Mammary epithelial cell (primary cell): ENCODE measurements at places on chromosomes 2 and 18. TPM values are rescaled to one million over a fixed set of nuclear protein-coding genes. Genes with fewer than 3 reads are reported as not detected.

FBXO15 gene
- total RNA-seq = 0.73 and 1.1 TPM in 2 replicates

DUSP2 gene
- 1.8 and 2.0 TPM in 2 replicates for total RNA-seq

SKA1 gene
- total RNA-seq = 0.83 TPM

NMS gene
- total RNA-seq = not detected in 2 replicates

ABCG8 gene
- total RNA-seq = not detected

LAMA1 gene
- 104 TPM for total RNA-seq

SKOR2 gene
- not detected for total RNA-seq

SPRED2 gene
- 59.1 and 60.6 TPM in 2 replicates for total RNA-seq

GCG gene
- not detected in 2 replicates for total RNA-seq

UGT1A9 gene
- total RNA-seq = not detected in 2 replicates

RTKN gene
- 124 TPM for total RNA-seq

UXS1 gene
- total RNA-seq = 41.2 and 43.8 TPM in 2 replicates

LIPG gene
- total RNA-seq = 153 TPM

MYL1 gene
- total RNA-seq = not detected in 2 replicates

ANKRD62 gene
- not detected for total RNA-seq

TWIST2 gene
- total RNA-seq = 13.7 and 17.6 TPM in 2 replicates

STON1 gene
- total RNA-seq = 0.27 and 0.47 TPM in 2 replicates

NTSR2 gene
- total RNA-seq = not detected

CCDC148 gene
- total RNA-seq = 1.3 TPM

CCDC178 gene
- not detected in 2 replicates for total RNA-seq

DNA sequence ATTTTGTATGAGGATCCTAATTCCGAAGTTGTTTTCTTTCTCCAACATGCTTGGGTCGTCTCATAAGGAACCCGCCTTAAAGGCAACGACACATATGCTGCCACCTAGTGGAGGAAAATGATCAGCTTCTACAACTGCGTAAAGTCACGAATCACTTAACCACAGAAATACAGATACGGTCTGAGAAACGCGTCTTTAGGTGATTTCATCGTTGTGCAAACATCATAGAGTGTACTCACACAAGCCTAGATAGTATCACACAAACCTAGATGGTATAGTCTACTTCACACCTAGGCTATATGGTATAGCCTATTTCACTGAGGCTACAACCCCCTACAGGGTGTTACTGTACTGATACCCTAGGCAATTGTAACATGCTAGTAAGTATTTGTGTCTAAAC, 13.1 kb downstream of the GNLY start:
- DNase-seq = peak; percentile 85

DNA sequence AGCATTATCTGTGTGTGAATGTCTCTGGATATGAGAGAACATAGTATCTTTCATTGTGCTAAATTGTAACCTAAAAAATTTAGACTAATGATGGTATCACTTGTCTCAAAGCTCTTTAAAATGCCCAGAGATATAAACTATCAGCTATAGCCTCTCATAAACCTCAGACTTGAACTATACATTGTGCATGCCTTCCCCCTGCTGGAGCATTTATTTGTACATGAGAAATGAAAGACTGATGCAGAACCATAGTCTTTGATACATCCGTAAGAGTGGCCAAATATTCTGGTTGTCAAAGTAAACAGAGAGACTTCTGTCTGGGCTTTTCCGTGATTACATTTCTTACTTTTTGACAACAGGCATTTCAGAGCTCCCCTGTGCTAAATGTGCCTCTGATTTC, 71.9 kb upstream of the CCDC68 start:
- DNase-seq = no peak

GRCh38 chr2:188028739-188029138, 262.9 kb upstream of the GULP1 start:
- DNase-seq = no peak

DNA sequence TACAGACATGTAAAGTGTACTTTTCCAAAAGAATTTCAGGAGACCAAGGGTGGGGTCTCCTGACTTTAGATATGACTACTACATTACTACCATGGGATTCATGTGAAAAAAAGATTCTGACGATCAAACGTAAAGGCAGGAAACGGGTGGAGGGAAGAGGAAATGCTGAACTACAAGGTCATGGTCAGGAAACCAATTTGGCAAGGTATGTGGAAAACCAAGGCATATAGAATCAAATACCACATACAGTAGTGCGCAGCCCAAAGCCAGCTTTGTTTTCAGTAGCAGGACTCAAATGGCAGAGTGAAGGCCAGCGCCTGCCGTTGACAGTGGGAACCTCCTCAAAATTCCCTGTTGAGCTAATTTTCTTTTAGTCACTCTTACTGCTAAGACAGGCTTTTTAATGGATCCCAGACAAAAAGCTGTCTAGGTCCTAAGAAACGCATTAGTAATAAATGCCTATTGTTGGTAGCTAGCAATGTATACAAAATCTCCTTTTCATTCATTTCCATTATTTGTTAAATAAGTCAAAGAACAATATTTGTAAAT, 57.6 kb upstream of the SERTAD2 start:
- no peak for DNase-seq

GRCh38 chr18:69383186-69383585, 17.5 kb upstream of the DOK6 start:
- no peak for DNase-seq

DNA sequence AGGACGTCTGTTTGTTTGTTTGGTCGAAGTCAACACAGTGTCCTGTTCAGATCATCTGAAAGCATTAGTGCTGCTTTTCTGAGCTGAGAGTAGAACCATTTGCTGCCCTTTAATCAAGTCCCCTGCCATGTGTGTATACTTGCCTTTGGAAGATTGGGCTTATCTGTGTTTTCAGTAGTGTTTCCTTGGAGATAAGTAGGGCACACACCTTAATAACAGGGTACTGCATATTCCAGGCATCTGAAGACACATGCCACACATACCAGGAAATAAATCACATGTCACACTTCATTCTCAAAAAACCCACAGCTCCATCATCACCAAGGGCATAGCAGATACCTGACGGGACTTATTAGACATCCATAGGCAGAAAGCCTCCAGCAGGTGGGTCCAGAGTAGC, 157.4 kb downstream of the SOX11 start:
- no peak for DNase-seq

- no peak for DNase-seq
These were observed at the start of gene PIEZO2 for GRCh38 chr18:11149441-11150270. PIEZO2 (minus strand) TSS chr18:11149569; CDS start chr18:11148588, 981 bp downstream.

GRCh38 chr2:45901468-45902032, 250.1 kb downstream of the PRKCE start:
- DNase-seq = no peak

DNA sequence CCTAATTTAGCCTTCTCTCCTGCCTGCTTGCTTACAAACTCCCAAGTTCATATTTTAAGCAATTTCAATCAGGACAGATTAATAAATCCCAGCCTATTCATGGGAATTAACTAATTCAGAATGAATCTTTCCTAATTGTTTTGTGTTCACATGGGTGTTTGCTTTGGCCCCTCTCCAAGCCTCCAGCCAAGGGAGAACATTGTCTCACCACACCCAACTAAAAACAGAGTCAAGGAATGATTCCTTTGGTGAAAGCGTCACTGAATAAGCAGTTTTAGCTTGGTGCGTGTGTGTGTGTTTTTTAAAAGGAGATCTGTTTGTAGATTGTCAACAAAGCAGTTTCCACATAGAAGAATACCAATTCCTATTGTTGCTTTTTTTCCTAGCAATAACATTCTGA, 43.0 kb upstream of the DSG1 start:
- peak; percentile 93 for DNase-seq

- DNase-seq = no peak
These were observed 110.1 kb downstream of the MAIP1 start for GRCh38 chr2:200065477-200065876.

DNA sequence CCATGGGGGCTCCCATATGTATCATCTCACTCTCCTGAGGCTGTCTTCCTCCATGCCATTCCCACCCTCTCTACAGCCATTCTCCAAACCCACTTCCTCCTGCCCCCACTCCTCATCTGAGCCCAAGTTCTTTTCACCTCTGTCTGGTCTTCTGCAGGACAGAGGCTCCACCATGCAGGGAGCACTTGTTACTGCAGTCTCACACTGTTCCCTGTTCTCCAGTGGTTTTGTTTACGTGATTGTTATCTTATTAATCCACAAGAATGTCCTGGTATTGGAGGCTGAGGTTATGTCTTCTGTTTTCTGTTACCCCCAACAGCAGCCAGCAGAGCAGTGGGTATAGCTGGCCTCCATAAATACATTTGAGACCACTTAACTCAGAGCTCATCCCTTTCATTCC, 51.4 kb downstream of the PAX8 start:
- DNase-seq = no peak

- no peak for DNase-seq
These were observed 612.7 kb upstream of the GCFC2 start for GRCh38 chr2:76323381-76323780.

GRCh38 chr2:217276433-217276832, 416.6 kb upstream of the TNP1 start:
- DNase-seq = no peak

GRCh38 chr2:172116107-172116506, 13.4 kb upstream of the DLX2 start:
- no peak for DNase-seq

GRCh38 chr2:79041032-79041448, 15.5 kb downstream of the REG3G start:
- no peak for DNase-seq

- DNase-seq = no peak
These were observed 922.9 kb upstream of the FSHR start for GRCh38 chr2:50077190-50077737.

DNA sequence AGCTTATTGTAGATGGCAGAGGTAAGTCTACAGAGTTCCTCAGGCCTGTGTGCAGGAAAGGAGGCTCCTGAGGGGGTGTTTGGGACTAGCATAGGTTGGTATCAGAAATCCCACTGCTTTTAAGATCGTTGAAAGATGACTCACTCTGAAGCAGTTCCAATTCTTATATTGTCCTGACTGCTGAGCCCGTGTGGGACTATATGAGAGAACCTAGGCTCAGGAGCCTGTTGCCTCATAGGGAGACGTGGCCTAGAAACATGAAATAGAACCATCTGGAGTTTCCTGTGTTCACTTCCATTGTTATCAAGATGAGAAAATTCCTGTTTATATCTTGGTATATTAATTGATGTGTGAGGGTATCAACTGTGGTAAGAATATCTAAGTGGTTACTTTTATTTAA, 5.7 kb downstream of the CCT7 start:
- DNase-seq = no peak

DNA sequence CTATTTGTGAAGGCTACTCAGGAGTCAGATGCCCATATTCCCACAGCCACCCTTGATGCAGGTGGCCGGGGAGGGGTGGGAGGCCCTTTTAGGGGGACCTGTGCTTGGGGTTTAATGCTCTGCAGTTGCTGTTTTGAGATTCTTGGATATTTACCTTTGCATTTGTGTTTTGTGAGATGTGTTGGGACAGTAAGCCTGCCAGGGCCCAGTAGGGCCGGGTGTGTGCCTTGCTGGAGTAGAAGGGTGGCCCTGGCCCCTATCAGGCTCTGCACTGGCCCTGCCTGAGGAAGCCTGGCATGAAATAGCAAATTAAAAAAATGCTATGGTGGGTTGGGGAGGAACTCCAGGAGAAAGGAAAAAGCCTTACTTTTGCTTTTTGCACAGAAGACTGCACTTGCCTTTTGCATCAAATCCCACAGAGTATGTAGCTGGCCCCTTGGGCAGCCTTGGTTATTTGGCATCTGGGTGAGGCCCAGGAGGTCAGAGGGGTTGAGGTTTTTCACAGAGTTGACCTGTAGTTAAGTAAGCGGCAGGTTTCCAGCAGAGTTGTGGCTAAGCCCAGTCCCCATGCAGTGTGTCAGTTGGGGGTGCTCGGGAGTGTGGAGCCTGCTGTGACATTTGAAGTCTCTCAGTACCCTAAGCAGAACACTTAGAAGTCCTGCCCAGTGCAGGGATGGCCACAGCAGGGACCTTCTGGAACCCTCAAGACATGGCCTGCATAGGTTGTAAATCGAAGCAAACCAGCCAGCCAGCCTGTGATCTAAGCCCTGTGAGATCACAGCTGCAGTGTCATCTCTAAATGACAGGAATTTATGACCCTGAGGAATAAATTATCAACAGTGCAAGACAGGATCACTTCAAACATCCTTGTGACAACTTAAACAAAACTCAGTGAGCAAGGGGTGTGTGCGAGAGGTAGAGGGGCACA, 68.8 kb downstream of the SH3RF3 start:
- no peak for DNase-seq

GRCh38 chr2:233828546-233829192, 25.7 kb downstream of the HJURP start:
- DNase-seq = no peak

DNA sequence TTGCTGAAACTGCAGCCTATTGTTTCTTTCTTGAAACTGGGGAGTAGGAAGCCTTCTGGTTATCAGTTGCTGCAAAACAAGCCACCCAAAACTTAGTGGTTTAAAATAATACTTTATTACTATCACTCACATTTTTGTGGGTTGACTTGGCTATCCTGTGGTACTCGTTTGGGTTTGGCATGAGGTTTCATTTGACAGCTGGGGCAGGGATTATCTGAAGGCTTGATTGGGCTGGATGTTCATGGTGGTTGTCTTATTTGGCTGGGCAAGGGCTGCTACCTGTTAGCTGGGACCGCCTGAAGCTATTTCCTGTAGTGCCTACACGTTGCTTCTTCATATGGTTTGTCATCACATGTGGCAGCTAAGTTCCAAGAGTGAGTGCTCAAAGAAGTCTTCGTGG, 122.3 kb downstream of the PLCL1 start:
- DNase-seq = no peak

GRCh38 chr18:59899298-59900221, at the start of gene PMAIP1:
PMAIP1 (plus strand) TSS chr18:59899996; CDS start chr18:59900178, 182 bp downstream.
- DNase-seq = peak; percentile 95

GRCh38 chr2:127647242-127648190, 1.6 kb downstream of the GPR17 start:
- DNase-seq = no peak

DNA sequence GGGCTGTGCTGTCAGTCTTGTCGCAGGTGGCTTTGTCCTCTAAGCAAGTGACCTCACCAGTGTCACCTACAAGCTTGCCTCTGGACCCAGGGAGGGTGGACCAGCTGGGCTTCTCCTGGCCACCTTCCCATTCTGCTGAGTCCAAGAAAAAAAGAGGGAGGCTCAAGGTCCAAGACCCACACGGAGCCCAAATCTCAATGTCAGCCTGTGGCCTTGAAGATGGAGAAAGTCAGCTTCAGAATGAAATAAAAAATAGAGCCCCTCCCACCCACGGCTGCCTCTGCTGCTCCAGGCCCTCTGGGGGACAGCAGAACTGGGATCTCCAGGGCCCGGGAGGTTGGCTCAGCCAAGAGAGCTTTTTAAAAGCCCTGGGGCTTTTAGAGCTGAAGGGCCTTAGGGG, 145.9 kb downstream of the TNS1 start:
- no peak for DNase-seq

- DNase-seq = no peak
These were observed 117.6 kb downstream of the MCFD2 start for GRCh38 chr2:46798041-46798440.

DNA sequence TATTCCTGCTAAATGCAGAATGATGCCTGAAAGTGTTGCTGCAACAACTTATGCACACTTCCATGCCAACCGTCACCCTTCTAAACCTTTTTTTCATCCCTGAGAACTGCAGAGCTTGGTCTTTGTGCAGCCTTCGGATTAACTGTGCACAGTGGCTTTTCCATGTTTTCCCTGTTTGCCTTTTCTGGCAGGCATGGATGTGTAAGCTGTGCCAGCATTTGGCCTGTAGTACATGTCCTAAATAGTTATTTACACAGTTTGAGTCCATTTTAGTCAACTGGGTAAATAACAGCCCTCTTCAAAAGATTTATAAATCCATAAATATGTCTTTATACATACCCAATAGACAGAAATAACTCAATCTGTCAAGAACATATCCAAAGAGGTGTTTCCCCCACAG, 31.5 kb downstream of the MEIS1 start:
- no peak for DNase-seq

GRCh38 chr2:206173147-206173546, 13.5 kb downstream of the EEF1B2 start:
- no peak for DNase-seq
